ENCODE measurements at places on chromosomes 6 and 20.

DNA sequence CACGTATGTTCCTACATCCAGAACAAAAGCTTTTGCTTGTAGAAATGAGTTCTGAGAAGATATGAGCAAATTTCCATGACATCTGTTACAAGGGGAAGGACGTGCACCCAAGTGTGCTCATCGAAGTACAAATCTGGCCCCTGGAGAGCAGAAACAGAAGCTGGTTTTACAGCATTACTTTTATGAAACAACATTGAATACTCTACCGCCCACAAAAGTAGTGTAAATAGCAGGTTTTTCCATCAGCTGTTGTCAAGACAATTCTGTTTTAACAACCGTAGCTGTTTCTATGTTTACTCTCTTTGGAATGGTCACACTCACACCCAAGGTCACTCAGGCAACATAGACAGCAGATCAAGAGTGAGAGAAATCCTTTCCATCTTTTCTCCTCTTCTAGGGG lies 114.2 kb upstream of the SSTR4 start:
- DNase-seq, result no peak

DNA sequence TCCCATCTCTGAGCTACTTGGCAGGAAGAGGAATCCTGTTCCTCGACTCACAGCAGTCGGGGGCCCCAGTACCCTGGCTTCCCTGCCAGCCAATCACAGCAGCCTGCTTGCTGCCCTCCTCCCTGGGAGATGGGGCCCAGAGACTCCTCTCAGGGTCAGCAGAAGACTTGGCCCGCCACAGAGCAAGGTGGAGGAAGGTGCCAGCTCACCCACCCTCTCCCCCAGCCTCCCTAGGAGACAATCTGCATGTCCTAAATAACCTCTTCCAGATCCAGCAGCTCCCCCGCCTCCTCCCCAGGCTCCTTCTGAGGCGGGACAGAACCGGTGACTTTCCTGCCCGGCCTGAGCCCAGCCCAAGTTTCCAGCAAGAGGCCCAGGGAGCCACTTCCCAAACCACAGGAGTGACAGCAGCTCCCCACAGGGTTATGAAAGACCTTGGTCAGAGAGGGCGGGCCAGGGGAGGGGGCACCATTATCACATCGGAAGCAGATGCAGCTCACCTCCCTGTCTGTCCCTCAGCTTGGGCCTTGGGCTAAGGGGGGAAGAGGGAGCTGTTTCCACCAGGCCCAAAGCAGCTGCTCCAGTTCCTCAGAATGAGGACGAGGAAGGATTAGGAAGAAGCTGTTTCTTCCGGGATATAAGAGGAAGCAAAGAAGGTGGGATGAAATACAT lies 2.3 kb downstream of the CCND3 start:
- no peak for DNase-seq

DNA sequence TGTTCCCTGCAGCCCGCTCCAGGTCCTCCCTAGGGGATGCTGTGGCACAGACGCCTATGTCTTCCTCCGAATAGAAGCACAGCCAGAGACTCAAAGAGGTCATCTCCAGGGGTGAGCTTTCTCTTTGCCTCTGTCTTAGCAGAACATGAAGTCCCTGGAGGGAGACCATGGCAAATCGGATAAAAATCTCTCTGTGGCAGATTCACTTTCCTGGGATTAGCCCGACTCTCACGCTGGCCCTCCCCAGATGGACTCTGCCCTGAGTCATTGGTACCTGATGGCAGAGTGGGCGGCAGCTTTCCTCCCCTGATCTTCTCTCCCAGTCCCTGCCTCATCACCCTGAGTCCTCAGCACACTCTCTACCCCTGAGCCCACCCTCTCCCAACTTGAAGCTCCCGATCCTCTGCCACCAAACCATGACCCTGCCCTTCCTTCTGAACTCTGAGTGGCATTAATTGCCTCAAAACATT lies 58.0 kb upstream of the CCDC167 start:
- no peak for DNase-seq

- no peak for DNase-seq
These were observed 702.1 kb downstream of the FRK start for GRCh38 chr6:115358616-115359015.

DNA sequence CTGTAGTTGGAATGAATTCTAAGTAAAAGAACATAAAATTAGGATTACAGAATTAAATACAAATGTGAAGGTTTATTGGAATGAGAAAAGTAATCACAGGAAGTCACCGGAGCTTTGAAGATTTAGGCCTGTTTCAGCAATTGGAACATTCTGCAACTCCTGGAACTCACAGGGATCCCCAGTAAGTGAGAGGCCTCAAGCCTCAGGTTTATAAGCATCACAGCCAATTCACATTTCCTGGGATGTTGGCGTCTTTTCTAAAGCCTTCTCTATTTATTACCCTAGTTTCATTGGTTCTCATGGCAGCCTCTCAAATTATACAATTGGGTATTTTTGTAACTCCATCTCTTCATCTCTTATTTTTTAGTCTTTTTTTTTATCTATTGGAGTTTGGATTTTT lies 90.4 kb upstream of the HIVEP1 start:
- no peak for DNase-seq

Measured in GM10248 (cell line).